ENCODE measurements at places on chromosomes 3 and 15.

GRCh38 chr3:43255662-43256061 lies 30.7 kb upstream of the SNRK start:
- no peak for DNase-seq

DNA sequence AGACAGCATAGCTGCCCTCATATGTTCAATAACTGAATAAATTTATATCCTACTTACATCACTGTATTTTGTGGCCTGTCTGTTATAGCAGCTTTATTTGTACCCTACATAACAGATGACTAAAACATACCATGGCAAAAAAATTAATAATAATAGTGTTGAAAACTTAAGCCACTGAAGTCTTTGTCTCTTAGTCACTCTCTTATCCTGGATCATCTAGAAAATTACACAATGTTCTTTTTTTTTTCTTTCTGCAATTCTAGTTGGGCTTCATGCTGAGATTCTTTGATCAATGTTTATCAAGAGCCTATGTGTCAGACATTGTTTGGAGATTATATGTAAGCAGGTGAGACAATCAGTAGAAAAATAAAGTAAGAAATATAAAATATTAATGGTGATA lies 519.3 kb upstream of the ARPP21 start:
- DNase-seq: no peak

DNA sequence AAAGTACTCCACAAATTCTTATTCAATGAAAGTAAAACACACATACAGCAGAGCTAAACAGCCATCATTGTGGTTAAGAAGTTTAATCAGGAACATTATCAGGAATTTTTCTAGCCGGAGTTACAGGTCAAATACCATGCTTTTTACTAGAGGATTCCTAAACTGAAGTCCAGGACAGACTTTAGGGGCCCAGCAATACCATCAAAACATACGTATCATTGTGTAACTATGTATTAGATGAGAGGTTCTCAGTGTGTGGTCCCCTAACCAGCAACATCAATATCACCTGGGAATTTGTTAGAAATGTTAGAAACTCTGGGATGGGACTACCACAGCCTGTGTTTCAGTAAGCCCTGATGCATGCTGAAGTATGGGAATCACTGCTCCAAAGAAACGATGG lies 404.2 kb upstream of the IL12A start:
- no peak for DNase-seq

DNA sequence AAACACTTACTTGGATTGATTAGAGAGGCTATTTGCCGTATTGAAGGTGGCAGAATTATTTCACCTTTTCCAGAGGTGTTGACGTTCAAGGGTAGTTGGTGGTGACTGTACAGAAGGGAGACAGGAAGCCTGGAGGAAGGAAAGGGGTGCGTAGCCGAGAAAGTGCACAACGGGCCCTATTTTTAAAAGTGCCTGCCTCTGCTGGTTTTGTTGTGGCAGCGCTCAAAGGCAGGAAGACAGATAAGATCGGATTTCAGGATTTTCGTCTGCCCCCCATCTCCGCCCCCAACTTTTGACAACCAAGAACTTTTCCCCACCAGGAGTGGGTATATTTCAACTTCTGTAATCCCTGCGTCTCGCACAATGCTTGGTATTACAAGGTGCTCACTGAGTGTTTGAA lies 38.5 kb downstream of the SMAD3 start:
- no peak for DNase-seq

GRCh38 chr3:194941360-194941955 lies 255.8 kb downstream of the FAM43A start:
- no peak for DNase-seq

DNA sequence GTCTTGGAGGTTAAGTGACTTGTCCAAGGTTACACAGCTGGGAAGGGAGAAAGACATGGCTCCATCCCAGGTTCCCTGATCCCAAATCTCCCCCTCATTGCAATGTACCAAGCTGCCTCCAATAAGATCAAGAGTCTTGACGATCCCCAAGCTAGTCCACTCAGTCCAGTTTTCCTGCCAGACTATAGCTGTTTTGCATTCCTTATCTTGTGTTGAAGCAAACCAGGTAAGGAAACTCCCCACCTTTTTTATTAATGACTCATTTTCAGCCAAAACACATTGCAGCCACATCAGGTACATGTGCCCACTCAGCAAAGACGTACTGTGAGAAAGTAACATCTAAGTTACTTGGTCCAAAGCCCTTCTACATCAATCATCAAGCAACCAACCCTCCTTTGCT lies 41.9 kb downstream of the LIPC start:
- peak; percentile 39 for DNase-seq

All from fibroblast of skin of left quadriceps (primary cell).